Right atrium auricular region (tissue), 2 donors: ENCODE measurements at places on chromosomes 5 and 9. TPM values are rescaled to one million over a fixed set of nuclear protein-coding genes. Genes with fewer than 3 reads are reported as not detected.
A peak's percentile ranks its signal among the peaks of the same experiment; 100 is the strongest.

Gene KIF20A
- total RNA-seq, result 4.3 TPM

DNA sequence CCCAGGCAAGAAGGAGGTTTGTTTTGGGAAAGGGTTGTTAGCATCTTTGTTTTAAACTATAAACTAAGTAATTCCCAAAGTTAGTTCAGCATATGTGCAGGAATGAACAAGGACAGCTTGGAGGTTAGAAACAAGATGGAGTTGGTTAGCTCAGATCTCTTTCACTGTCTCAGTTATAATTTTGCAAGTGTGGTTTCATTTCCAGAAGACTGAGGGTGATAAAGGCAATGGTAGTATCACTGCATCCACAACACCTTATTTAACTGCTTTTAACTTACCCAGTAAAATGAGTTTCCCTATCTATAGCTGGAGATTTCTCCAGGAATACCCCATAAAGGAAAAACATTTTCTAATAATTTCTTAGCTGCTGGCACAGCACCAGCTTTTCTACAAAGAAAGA, 152.7 kb downstream of the AOPEP start:
- peaks cover 33% of the 10 kb centered on the region for H3K4me1 ChIP-seq
- H3K27ac ChIP-seq, result no peak overlapping the region
- no peaks in the 10 kb centered on the region for H3K36me3 ChIP-seq
- H3K27me3 ChIP-seq, result no peaks in the 10 kb centered on the region

- no peaks in the 10 kb centered on the region for H3K4me1 ChIP-seq
- H3K36me3 ChIP-seq, result peaks cover 49% of the 10 kb centered on the region
- no peaks in the 10 kb centered on the region for H3K27me3 ChIP-seq
- DNase-seq, result no peak
Measured at GRCh38 chr9:711761-712553, 129.5 kb upstream of the DMRT1 start.

DNA sequence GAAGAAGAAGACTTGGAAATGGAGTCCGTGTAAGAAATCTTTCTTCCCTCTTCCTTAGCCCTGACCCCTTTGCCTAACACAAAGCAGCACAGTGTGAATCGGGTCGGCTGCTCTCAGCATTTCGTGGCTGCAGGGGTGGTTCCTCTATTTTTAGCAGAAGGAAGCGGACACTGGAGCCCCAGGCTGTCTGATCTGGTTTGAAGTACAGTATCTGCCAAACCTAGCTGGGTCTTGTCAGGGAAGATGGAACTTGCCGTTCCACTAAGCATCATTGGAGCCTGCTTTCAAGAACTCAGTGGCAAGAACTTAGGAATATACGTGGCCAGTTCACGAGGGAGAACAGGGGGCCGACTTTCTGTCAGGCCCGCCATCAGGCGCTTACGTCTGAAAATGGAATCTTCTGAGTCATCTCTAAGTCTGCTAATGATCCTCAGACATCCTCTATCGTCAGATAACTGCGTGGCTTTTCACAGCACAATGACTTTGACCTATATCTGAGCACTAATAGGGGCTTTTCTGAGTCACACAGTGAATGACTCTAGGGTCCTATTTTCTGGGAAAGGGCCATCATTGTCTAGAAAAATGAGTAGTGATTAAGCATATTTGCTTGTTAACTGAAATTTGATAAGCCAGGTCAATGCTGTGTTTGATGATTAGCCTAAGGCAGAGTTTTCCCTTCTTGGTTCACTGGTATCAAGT, 43.3 kb upstream of the NCS1 start:
- peak overlapping the region; percentile 68 for H3K27ac ChIP-seq
- H3K27me3 ChIP-seq, result no peaks in the 10 kb centered on the region
- H3K4me3 ChIP-seq, result no peak overlapping the region
- H3K36me3 ChIP-seq, result peaks cover 39% of the 10 kb centered on the region
- DNase-seq, result peak; percentile 82

- H3K4me3 ChIP-seq, result no peak overlapping the region
- no peaks in the 10 kb centered on the region for H3K27me3 ChIP-seq
- no peak for DNase-seq
- H3K4me1 ChIP-seq, result no peaks in the 10 kb centered on the region
Measured at GRCh38 chr9:111937781-111938426, 41.3 kb downstream of the UGCG start.

- no peaks in the 10 kb centered on the region for H3K27me3 ChIP-seq
- H3K4me3 ChIP-seq, result no peak overlapping the region
- no peak overlapping the region for H3K27ac ChIP-seq
Measured at GRCh38 chr5:167908606-167909005, 382.8 kb upstream of the WWC1 start.

DNA sequence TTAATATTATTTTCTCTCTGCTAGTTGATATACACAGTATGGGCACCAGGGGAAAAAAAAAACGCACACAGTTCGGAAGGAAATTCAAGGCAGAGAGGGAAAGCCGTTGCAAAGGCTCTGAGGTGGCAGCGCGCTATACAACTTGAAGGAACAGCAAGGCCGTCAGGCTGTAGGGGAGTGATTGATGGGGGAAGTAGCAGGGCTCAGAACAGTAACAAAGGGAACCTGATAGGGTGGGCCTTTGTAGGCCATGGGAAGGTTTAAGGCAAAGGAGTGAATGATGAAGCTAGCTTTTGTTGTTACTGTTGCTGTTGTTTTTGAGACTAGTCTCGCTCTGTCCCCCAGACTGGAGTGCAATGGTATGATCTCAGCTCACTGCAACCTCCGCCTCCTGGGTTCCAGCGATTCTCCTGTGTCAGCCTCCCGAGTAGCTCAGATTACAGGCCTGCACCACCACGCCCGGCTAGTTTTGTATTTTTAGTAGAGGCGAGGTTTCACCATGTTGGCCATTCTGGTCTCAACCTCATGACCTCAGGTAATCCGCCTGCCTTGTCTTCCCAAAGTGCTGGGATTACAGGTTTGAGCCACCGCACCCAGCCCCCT, 27.0 kb downstream of the AQP7 start:
- DNase-seq, result no peak
- peak overlapping the region; percentile 78 for H3K27ac ChIP-seq

GRCh38 chr5:367358-368130, 46.0 kb downstream of the AHRR start:
- H3K27ac ChIP-seq, result no peak overlapping the region
- H3K36me3 ChIP-seq, result no peaks in the 10 kb centered on the region
- H3K4me1 ChIP-seq, result no peaks in the 10 kb centered on the region
- peak; percentile 32 for DNase-seq

DNA sequence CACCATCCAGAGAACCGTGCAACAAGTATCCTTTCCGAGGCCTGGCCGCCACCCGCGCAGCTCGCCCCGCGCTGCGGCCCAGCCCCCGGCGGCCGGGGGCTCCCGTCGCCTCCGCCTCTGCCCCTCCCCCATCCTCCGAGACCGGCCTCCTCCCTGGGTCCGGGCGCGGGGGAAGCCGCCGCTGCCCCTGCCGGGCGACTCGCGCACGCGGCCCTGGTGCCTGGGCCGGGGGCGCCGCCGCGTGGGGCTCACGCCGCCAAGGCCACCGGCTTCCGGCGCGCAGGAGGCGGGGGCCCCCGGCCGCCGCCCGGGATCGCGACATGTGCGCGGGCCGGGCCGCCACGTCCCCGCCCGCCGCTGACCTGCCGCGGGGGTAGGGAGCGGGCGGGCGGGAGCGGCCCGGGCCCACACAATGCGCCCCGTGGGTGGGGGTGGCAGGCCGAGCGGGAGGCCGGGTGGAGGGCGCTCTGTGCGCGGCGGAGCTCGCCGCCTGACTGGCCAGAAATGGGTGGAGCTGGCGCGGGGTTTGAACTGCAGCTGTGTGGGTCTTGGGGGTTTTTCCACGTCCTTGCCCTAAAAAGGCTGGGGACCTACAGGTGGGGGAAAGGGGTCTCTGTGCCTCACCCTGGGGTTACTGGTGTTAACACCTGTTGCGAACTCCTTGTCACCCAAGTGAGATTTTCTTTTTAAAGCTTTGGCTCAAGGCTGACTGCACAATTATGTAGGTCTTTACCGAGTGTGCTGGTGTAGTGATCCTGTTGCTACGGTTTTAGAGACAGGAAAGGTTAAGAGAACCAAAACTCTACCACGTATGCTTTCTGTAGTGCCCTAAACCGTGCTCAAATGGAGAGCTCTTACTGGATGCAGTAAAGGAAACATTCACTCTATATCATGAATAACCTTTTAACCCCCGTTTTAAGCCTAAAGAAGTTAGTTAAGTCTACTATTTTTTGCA, 32.3 kb downstream of the TNPO1 start:
- peak overlapping the region; percentile 93 for H3K27ac ChIP-seq
- DNase-seq, result no peak
- H3K4me1 ChIP-seq, result peaks cover 70% of the 10 kb centered on the region
- H3K27me3 ChIP-seq, result no peaks in the 10 kb centered on the region
- H3K4me3 ChIP-seq, result peak overlapping the region; percentile 92
- H3K36me3 ChIP-seq, result no peaks in the 10 kb centered on the region

DNA sequence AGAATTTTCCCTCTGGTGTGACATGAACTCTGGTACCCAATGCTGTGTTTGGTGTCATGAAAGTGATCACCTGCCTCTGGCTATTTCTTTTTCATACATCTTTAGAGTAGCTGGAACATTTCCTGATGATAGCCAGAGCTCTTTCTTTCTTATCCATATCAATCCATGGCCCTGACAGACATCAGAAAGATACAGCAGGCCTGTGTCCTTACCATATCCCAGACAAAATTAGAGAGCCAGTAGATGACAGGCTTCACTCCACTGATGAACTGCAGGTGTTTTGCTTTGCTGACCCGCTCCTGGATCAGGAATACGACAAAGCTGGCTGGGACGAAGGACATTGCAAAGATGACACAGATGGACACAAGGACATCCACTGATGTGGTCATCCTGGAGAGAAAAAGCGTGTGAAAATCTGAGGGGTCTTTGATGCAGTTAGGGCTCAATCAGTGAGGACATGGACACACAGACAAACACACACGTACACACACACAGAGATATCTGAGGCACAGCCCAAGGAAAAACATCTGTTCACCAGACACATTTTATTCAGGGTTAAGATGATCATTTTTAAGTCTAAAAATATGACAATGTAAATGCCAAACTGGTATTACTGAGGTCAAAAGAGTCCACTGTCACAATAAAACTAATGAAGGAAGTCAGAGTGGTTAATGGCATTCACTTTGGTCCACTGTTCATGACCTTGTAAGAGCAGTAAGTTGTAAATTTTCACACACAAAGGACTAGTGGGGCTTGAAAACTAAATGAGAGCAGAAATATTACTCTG, 34.5 kb downstream of the NIPSNAP3B start:
- H3K27ac ChIP-seq, result no peak overlapping the region
- H3K4me3 ChIP-seq, result no peak overlapping the region
- no peak for DNase-seq
- no peaks in the 10 kb centered on the region for H3K27me3 ChIP-seq

DNA sequence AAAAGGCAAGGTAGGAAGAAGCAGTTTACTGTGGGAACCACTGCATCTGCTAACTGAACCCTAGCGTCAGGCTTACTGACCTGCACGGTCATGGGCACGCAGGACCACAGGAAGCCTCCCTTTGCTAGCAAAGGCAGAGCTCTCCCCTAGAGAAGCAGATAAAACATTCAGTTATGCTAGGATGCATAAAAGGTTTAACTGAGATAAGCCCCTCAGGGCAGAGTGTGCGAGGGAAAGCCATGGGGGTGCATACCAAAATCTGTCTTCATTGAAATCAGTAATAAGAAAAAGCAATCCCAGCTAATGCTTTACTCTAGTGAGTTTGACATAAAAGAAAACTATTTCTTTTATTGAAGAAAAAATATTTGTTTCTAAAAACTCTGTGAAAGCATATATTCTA, 2403.7 kb upstream of the C9orf72 start:
- H3K4me3 ChIP-seq, result no peak overlapping the region
- H3K4me1 ChIP-seq, result no peaks in the 10 kb centered on the region
- H3K27me3 ChIP-seq, result no peaks in the 10 kb centered on the region
- no peaks in the 10 kb centered on the region for H3K36me3 ChIP-seq

GRCh38 chr9:116471093-116471906, 215.8 kb upstream of the TRIM32 start:
- H3K27me3 ChIP-seq, result no peaks in the 10 kb centered on the region
- no peak overlapping the region for H3K4me3 ChIP-seq
- DNase-seq, result no peak
- H3K36me3 ChIP-seq, result no peaks in the 10 kb centered on the region
- H3K4me1 ChIP-seq, result peaks cover 13% of the 10 kb centered on the region

DNA sequence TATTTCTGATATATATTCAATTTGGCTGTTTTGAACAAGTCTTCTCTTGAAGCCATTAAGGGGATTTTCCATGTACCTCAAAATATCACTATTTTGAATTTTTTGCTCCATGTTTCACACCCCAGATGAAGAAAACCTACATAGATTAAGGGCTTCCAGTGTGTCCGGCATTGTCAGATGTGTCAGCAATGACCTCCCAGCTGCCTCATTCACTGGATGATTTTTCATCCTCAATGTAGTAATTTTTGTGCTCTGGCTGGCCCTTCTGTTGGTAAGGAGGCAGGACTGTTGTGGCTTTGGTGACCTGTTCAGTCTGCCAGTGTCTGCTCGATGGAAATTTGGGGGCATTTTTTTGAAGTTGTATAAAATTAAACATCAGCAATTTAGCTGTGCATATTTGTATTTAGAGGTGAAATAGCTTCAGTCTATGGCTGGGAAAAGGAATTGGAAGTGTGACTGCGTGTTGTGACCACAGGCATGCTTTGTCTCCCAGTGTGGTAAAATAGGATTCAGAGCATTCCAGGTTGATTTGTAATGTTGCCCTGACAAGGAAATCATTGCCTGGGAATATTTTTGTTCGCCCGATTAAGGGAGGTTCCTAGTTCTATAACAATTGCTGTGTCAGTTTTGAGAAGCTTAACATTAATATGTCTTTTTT, 312.4 kb downstream of the ARHGEF28 start:
- no peak for DNase-seq
- no peaks in the 10 kb centered on the region for H3K27me3 ChIP-seq
- H3K27ac ChIP-seq, result no peak overlapping the region
- no peak overlapping the region for H3K4me3 ChIP-seq

DNA sequence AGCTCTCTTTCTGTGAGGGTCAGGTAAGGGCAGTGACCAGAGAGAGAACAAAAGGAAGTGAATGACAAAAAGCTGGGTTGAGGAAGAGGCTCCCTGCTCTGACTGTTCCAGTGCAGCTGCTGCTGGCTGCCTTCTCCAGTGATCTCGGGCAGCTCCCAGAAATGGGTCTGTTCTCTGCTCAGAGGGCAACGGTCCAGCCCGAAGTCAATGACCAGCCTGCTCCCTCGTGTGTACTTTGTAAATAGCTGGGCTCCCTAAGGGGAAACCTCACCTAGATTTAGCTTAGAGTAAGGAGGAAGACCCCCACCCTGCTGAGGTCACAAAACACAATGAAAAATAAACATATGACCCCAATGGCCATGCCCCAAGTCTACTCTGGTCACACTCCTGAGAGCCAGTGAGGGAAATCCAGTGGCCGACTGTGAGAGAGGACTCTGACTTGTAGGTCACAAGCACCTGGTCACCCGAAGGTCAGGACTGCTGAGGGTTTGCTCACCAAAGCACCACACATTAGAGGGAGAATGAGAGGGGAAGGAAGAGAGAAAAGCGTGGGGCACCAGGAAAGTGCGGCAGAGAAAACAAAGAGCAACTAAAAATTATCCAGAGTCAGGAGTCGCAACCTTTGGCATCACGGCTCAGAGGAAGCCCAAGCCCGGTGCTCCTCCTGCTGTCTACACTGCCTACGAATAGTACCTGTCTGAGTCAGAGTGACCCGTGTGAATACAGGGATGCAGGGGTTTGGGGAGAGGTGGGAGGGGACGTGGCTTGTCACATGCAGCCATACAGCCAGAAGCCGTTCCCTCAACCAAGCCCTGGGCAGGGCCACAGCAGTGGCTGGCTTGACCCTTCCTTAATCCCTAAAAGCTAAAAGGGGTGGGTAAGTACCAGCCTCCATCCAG, 19.8 kb downstream of the NIPAL4 start:
- no peak overlapping the region for H3K4me3 ChIP-seq
- DNase-seq, result no peak
- H3K27me3 ChIP-seq, result no peaks in the 10 kb centered on the region
- H3K4me1 ChIP-seq, result peaks cover 7% of the 10 kb centered on the region
